ENCODE measurements at places on chromosomes 12 and 14.

DNA sequence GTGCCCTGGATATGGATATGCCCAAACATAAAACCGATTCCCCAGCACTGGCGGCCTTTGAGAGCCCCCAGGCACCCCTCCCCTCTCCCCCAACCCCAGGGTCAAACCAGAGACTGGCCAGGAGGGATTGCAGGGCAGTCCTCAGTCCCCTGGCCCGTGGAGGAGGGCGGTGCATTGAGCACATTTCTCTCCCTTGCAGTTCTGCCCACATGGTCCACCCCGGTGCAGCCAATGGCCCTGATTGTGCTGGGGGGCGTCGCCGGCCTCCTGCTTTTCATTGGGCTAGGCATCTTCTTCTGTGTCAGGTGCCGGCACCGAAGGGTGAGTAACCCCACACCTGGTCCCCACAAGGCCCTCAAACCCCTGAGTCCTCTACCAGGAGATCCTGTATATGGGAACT lies 3.4 kb upstream of the GPR162 start:
- peak; percentile 73 for DNase-seq

- DNase-seq, result no peak
Measured at GRCh38 chr12:121990692-121991603, 30.7 kb upstream of the BCL7A start.

DNA sequence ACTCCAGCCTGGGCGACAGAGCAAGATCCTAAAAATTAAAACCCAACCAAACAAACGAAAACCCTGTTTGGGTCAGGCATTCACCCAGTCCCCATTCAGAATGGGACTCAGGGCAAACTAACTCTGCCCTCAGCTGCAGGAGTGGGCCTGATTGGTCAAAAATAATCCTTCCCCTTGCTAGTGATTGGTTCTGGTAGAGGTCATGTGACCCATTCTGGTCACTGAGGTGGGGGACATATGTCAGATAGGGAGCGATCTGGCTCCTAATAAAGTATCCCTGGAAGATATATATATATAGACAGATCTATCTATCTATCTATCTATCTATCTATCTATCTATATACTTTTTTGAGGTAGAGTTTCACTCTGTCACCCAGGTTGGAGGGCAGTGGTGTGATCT lies 29.5 kb upstream of the MED13L start:
- DNase-seq, result no peak

DNA sequence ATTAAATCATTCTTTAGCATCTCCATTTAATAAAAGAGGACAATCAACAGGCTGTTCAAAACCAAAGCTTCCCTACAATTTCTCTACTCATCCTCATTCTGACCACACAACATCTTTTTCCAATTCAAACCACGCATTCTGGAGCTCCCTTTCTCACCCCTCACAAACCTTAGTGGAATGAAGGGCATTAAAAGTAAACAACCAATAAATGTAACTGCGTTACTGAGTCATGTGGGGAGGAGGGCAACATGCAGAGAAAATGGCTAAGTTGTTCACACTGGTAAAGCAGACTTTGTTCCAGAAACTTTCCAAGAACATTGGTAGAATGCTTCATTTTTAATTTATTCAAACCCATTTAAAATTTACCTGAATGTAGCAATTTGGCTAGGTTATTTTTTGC lies 19.6 kb downstream of the SOX5 start:
- no peak for DNase-seq

DNA sequence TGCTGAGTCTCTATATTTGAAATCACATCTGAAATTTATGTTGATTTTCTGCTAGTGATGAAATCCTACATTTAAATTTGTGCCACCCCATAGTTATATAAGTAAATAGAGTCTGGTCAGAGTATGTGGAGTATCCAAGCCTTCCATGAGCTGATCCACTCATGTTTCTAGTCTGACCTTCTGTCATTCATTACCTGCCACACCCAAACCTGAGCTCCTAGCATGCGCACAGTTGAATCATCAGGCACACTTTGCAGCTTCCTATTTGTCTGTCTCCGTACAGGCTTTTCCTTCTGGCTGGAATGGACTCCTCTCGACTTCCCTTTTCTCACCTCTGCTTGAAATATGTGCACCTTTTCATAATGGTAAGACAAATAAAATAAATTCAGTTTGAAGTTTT lies 45.3 kb upstream of the LRIG3 start:
- DNase-seq, result no peak

GRCh38 chr14:76412501-76412900 lies 36.6 kb downstream of the ESRRB start:
- DNase-seq, result no peak

- DNase-seq, result peak; percentile 21
Measured at GRCh38 chr14:63663428-63664341, 22.0 kb upstream of the WDR89 start.

GRCh38 chr12:82527165-82527780 lies 159.4 kb upstream of the TMTC2 start:
- DNase-seq, result peak; percentile 37
